Glutamatergic neuron (in vitro differentiated cells): ENCODE measurements at places on chromosomes 11 and 22. TPM values are rescaled to one million over a fixed set of nuclear protein-coding genes. Genes with fewer than 3 reads are reported as not detected.
A peak's percentile ranks its signal among the peaks of the same experiment; 100 is the strongest.

- H3K27me3 ChIP-seq, result no peaks in the 10 kb centered on the region
- H3K4me3 ChIP-seq, result no peak overlapping the region
- peaks cover 5% of the 10 kb centered on the region for H3K4me1 ChIP-seq
- no peak overlapping the region for H3K27ac ChIP-seq
- no peak for DNase-seq
- no peaks in the 10 kb centered on the region for H3K36me3 ChIP-seq
These were observed 31.1 kb downstream of the UQCR10 start for GRCh38 chr22:29798318-29798717.

CARNS1 gene
- total RNA-seq, result 0.07 TPM

OLFML1 gene
- not detected for total RNA-seq

MRGPRF gene
- total RNA-seq, result 1.0 TPM

- DNase-seq, result no peak
- no peak overlapping the region for H3K4me3 ChIP-seq
- peaks cover 2% of the 10 kb centered on the region for H3K27me3 ChIP-seq
These were observed 66.5 kb upstream of the AMPD3 start for GRCh38 chr11:10388574-10388973.

DNA sequence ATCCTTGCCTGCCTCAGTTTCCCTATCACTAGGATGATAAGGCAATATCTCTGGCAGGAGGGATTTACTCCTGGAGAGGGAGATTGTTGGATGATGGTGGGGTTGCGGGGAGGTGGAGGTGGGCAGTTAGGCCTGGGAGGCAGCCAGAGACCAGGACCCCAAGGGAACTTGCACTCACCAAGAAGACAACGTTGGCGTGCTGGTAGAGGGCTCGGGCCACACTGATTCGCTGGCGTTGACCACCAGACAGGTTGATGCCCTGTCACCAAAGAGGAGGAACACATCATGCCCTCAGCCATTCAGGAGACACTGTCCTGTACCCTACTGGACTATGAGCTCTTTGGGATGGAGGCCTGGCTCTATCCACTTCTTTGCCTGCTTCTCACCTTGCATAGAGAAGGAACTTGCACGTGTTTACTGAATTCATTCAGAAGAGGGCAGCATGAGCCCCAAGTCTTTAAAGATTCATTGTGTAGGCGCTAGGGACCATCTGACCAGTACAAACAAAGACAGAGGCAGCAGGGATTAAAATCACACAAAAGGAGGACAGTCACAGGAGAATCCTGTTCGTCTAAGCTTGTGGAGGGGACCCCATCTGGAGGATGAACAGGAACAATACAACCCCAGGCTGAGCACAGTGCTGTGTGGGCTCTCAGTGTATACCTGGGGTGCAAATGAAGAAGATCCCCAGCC, 24.2 kb upstream of the KCNJ11 start:
- peak overlapping the region; percentile 11 for H3K27ac ChIP-seq
- H3K36me3 ChIP-seq, result no peaks in the 10 kb centered on the region
- H3K4me3 ChIP-seq, result no peak overlapping the region
- peaks cover 5% of the 10 kb centered on the region for H3K27me3 ChIP-seq
- H3K4me1 ChIP-seq, result no peaks in the 10 kb centered on the region

GRCh38 chr22:43293259-43293654, 49.9 kb downstream of the SCUBE1 start:
- no peak for DNase-seq
- no peaks in the 10 kb centered on the region for H3K36me3 ChIP-seq
- no peak overlapping the region for H3K4me3 ChIP-seq
- peaks cover 9% of the 10 kb centered on the region for H3K27me3 ChIP-seq
- peaks cover 24% of the 10 kb centered on the region for H3K4me1 ChIP-seq

DNA sequence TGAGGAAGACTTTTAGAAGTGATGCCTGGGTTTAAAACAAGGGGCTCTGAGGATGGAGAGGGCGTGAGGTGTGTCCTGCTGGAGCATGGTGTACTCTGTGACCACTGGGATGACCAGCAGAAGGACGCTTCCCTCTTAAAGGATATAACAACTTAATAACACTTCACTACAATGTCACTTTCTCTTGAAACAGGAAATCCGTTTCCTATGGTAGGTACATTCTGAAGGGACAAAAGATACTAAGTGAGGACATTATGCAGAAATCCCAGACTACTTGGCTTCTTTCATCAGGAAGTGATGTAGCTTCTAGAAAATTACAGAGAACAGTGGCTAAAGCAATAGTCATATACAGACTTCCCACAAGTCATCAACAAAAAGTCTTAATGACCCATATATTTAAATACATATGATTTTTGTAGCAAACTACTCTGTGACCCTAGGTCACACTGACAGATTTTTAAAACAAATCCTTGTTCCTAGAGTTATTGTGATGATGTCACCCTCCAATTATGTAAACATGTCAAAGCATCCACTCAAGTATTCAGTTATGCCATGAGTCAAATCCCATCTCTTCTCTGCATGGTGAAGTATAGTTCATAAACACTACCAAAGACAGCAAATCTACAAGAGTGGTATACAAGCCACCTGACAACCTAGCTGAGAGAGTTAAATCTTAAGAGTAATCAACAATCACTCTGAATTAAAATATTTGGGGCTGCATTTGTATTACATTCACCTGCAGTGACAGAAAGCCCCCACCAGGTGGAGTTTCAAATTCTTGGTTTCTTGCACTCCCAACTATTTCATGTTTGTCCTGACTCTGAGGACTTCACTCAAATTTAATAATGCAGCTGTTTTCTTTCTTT, 32.8 kb downstream of the PITPNB start:
- H3K36me3 ChIP-seq, result no peaks in the 10 kb centered on the region
- no peak overlapping the region for H3K27ac ChIP-seq
- no peaks in the 10 kb centered on the region for H3K27me3 ChIP-seq
- H3K4me1 ChIP-seq, result peaks cover 12% of the 10 kb centered on the region
- H3K4me3 ChIP-seq, result no peak overlapping the region

DNA sequence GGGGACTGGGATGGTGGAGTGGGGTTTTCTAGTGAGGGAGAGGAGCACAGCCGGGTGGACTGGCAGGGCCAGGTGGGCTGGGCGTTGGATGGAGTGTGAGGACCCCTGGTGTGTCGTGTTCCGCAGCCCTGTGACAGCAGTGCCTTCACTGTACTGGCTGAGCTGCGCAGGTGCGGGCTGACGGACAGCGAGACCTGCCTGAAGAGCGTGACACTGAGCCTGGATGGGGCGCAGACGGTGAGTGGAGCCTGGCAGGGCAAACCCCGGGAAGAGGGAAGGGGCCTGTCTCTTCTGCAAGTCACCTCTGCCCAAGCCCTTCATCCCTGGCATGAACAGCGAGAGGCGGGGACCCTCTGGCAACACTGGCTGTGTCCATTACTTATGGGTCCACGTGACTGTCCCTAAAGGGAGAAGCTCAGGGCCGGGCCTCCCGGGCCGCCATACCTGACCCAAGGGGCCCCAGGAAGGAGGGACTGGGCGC, 10.0 kb downstream of the MUC5AC start:
- no peak overlapping the region for H3K4me3 ChIP-seq
- H3K27ac ChIP-seq, result no peak overlapping the region
- H3K27me3 ChIP-seq, result peaks cover 7% of the 10 kb centered on the region
- no peaks in the 10 kb centered on the region for H3K4me1 ChIP-seq
